Tibial nerve (tissue), 4 donors: ENCODE measurements at places on chromosomes 2 and 18. TPM values are rescaled to one million over a fixed set of nuclear protein-coding genes. Genes with fewer than 3 reads are reported as not detected.
A peak's percentile ranks its signal among the peaks of the same experiment; 100 is the strongest.

GREB1 gene
- 8.1 TPM for total RNA-seq

DNA sequence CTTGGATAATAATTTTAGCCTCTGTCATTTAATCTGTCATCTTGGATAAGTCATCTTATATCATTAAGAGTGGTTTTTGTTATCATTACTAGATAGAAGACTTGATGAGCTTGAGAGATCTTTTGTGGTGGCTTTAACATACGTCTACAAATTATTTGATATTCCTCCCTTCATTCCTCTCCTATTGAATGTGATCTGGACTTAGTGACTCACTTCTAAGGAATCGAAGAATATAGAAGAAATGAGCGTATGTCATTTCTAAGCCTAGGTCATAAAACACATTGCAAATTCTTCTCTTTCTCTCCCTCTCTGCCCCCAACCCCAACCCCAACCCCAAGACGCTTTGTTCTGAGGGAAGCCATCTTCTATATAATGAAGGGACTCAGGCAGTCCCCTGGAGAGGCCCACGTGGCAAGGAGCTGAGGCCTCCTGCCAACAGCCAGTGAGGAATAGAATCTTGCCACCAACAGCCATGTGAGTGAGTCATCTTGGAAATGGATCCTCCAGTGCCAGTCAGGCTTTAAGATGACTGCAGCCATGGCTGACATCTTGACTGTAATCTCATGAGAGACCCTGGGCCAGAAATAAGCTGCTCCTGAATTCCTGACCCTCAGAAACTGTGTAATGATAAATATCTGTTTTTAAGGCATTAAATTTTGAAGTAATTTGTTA lies 221.6 kb upstream of the SP5 start:
- DNase-seq = no peak

DNA sequence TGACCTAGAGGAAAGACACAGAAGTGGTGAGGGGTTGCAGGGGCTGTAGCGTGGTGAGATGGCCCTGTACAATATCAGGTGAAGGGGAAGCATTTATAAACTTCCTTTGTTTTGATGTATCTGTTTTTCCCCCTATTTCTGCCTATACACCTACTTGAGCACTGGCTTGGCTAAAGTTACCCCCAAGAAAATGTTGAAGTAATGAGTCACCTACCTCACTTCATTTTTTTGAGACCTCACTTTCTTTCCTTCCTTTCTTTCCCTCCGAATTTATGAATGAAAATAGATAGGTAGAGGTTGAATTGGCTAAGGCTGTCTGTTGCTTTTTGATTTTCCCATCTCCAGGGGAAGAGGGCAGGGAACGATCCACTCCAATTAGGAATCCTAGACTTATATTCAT lies 231.1 kb upstream of the EPAS1 start:
- no peak for DNase-seq

GRCh38 chr18:3912705-3913104 lies 462.7 kb downstream of the TGIF1 start:
- DNase-seq = no peak

DNA sequence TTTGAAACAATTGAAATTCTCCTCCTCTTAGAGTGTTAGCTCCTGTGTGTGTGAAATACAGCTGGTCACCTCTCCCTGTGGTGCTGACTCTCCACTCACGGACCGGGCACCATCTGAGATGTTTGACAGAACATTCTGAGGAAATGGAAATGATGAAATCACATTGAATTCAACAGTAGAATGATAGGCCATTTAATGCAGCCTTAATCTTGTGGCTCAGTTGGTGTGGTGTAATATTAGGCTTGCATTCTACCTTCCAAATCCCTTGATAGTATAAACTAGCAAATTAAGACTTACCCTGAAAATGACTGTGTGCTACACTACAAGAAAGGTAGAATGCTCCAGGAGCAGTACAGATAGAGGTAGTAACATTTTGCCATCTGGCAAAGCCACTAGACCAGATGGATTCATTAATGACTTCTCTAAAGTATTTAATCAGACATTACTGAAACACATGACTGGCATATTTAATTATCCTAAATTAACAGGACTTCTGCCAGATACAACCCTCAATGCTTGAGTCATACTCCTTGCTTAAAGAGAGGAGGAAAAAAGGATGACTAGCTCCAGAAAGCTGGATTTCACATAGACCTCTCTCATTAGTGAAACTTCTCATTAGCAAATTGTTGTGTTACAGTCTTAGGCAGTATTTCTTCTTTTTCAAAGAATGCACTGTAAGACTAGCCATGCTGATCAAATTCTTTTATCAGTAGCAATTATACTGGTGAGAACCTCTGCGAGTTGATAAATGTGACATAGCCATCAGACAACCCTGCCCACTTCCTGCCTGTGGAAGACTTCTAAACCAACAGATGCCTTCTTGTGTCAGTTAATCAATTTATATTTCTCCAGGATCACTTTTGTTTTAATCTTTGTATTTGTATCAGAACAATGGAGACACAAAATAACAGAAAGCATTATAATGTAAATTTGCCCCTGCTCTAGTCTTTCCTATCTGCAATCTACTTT lies 80.6 kb downstream of the EML6 start:
- no peak for DNase-seq

- DNase-seq = no peak
Measured at GRCh38 chr2:176390276-176391147, 121.3 kb downstream of the MTX2 start.

IL36B gene
- total RNA-seq = not detected

DNA sequence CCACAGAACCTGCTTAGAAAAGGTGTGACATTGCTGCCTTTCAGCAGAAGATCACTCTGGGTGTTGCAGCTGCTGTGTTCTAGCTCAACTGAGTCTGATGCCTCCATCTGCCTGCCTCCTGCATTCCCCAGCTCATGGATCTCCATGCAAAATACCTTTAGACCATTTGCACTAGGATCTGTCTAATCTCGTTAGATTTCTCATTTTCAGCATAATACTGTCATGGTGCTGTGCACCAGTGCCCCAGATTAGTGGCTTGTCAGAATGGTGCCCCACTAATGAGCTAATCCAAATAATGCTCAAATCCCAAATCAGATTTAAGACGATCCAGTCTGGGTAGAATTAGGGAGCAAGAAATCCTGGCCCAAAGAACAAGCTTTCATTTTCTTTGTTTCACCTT lies 284.4 kb upstream of the PARD3B start:
- DNase-seq = no peak

DNA sequence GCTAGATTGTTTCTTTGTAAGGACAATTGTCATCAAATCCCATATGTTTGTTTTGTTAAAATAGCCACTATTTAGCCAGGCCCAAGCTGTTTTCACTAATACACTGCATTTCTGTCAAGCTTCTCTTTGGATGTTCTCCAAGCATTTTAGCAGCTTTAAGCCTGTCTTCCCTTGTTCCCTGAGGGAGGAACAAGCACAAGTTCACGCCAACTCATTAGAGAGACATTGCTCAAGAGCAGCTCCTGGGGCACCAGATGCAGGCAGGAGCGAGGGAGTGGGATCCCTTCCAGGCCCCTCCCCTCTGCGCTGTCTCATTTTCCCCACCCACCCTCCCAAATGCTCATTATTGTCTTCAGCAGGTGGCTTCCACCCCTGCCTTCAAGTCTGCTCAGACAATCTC lies 32.6 kb upstream of the PPP3R1 start:
- peak; percentile 45 for DNase-seq

EVA1A gene
- not detected for total RNA-seq
